ENCODE measurements at places on chromosomes 6 and 20.
A peak's percentile ranks its signal among the peaks of the same experiment; 100 is the strongest.

- DNase-seq, result no peak
Observed at GRCh38 chr6:117919775-117920729, 13.0 kb downstream of the SLC35F1 start.

DNA sequence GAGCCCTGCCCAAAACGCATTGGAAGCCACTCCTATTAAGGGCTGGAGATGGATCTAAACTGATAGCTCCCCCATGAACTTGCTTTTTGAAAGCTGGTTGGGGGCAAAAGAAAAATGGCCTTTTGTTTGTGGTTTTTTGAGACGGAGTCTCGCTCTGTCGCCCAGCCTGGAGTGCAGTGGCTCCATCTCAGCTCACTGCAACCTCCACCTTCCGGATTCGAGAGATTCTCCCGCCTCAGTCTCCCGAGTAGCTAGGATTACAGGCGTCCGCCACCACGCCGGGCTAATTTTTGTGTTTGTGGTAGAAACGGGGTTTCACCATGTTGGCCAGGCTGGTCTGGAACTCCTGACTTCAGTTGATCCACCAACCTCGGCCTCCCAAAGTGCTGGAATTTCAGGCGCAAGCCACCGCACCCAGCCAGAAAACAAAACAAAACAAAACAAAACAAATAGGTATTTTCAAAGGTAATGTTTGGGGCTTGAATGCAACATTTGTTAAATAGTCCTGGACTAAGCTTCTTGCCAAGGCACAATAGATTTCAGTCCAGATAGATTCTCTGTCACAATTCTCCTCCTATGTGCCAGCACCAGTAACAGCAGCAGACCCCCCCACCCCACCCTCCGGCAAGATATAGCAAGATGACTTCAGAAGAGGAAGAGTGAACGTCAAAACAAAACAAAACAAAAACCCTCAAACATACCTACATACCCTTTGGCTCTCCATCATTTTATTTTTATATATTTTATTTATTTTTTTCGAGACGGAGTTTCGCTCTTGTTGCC lies 26.5 kb upstream of the ABT1 start:
- DNase-seq, result no peak

DNA sequence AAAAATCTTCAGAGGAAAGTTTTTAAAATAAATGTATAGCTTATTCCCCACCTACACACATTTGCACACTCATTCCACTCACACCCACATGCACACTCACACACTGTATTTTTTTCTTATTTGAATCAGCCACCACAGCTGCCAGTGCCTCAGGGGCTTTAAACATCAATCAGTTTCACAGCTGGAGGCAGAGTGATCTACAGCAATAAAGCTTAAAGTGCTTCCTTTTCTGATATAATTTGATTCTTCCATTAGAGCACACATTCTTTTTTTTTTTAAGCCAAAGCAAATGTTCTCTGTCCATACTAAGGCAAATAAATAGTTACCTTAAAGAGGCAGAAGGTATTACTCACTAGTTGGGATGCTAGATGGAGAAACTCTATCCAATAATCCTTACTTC lies 498.8 kb upstream of the POU3F2 start:
- no peak for DNase-seq

GRCh38 chr20:37457921-37458320 lies 63.1 kb upstream of the NNAT start:
- DNase-seq, result no peak

GRCh38 chr6:90976341-90976740 lies 389.5 kb upstream of the MAP3K7 start:
- no peak for DNase-seq

GRCh38 chr6:159151266-159151855 lies 17.8 kb upstream of the FNDC1 start:
- no peak for DNase-seq

GRCh38 chr6:163651915-163652668 lies 237.6 kb downstream of the QKI start:
- no peak for DNase-seq

DNA sequence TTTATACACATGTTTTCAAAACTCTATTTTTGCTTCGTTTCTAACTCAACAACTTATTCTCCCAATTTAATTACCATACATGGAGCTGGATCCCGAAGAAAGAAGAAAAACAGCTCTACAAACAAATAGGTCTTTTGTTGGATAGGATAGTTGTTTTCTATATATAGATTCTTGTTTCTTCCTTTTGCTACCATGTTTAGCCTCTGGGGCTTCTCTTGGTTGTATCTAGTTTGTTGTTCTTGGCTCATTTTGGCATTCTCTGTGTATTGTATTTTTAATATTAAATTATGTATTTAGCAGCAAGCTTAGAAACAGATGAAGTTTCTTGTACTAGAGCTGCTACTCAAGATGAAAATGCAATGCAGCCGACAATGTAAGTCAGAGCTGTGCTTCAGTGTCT lies 60.9 kb downstream of the PLCB4 start:
- DNase-seq, result no peak

- DNase-seq, result peak; percentile 57
Observed at GRCh38 chr20:50226093-50226974, 35.7 kb downstream of the CEBPB start.

DNA sequence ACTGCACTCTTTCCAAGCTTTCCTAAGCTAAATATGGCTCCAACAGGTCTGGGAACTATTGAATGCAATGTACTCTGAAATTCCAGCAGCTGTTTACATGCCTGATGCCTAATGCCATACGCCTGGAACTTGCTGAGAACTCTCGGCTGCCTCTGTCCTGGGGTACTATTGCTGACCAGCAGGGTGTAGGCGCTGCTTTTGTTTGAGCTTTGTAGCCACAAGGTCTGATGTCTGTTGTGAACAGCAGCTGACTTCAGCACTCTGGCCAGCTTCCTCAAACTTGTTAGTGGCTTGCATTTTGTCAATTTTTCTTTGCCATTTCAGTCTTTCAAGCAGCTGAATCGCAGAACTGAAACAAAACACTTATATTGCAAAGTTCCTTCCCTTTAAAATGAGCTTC lies 26.7 kb downstream of the SAYSD1 start:
- no peak for DNase-seq

DNA sequence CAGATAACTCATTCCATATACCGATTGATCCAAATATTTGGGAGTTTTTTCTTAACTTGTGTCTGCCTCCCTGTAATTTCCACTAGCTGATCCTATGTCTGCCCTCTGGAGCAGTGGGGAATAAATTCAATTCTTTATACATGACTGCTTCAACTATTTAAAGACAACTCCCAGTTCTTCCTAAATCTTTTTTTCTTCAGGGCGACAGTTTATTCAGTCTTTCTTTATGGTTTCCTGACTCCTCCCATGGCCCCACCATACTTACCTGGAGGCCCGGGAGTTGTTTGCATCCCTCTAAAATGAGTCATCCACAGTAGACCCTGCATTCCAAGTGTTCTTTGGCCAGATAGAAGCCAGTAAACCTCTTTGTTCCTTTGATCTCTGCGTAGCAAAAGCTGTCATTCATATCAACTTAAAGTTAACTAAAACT lies 73.6 kb downstream of the LCA5 start:
- DNase-seq, result no peak

GRCh38 chr20:51387125-51387875 lies 155.2 kb downstream of the NFATC2 start:
- DNase-seq, result no peak

DNA sequence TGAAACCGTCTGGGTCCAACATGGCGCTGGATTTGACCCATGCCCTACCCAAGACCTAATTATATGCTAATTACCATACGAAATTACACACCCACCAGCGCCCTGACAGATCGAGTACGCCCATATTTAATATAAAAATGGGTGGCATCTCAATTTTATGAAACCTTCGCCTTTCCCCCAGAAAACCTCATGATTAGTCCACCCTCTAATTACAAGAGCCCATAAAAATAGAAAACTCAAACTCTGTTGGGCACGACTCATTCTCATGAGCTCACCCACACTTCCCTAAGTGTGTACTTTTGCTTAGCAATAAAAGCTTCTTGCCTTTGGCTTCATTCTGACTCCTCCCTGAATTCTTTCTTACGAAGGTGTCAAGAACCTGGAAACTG lies 136.4 kb downstream of the OR2B2 start:
- DNase-seq, result no peak

DNA sequence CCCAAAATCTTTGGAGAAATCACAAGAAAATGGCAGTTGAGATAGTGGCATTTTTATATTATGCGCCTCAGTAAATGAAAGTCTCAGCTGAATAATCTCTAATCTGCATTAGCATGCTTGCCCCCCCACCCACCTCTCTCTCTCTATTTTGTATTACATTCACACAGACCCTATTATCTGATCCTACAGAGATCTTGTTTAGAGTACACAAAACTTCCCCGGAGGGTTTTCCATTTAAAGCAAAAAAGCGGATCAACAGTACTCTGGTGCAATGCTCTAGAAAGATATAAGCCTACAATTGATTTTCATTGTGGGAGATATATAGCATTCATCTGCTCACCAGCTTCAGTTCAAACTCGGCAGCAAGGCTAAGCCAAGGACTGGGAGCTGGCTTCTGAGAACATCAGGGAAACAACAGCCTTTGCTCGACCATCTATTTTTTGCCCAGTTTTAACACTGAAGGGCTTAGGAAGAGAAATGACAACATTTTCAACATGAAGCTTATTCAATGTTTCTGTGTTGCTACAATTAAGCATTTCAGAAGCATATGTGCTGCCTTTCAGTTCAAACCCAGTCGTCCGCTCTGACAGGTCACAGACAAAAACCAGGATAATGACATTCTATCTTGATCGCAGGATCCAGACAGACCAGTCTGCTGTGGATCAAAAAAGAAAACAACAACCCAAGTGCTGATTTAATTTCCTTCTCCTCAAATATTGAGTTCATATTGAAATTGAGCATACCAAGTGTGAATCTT lies 137.6 kb upstream of the ATXN1 start:
- DNase-seq, result no peak

GRCh38 chr20:47317127-47317895 lies 39.2 kb downstream of the ZMYND8 start:
- DNase-seq, result peak; percentile 52

DNA sequence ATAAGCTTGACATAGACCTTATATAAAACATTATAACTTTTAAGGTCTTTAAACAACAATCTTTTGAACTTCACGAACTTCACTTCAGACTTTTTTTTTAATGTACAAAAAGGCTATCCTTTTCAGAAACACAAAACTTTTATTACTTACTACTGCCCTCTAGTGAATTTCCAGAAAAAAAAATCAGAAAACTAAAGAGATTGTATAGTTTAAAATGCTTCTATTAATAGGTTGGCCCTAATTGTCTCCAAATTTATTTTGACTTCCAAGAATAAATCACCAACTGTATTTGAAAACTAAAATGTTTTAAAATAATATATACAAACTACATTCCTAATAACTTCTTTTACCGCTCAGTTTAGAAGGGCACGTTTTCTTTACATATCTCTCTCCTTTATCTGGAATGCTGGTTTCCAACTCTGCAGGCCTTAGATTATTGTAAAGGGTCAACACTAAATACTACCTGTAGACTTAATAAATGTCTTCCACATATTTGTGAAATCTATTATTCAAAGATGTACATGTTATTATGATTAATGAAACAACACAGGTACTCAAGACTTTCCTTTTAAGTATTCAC lies 66.8 kb downstream of the LMBRD1 start:
- DNase-seq, result no peak

GRCh38 chr6:86856937-86857563 lies 80.3 kb upstream of the HTR1E start:
- no peak for DNase-seq

- DNase-seq, result no peak
Observed at GRCh38 chr6:35599761-35600658, 87.3 kb upstream of the TULP1 start.

DNA sequence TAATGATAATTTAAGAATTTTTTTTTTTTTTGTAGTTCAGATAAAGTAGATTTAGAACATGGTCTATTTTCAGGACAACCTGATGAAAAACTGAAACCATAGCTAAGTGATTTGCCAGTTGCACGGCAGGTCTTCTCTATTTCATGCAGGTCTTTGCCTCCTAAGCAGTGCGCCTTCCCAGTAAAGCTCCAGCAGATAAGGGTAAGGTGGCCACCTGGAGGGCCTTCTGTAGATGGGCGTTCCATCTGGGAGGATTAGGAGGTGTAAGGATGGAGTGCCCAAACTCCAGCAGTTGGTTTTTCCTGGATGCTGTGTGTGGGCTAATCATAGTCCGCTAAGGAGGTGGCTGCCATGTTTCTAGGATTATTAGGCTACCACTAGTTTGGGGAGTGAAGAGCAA lies 107.1 kb downstream of the ARID1B start:
- no peak for DNase-seq

DNA sequence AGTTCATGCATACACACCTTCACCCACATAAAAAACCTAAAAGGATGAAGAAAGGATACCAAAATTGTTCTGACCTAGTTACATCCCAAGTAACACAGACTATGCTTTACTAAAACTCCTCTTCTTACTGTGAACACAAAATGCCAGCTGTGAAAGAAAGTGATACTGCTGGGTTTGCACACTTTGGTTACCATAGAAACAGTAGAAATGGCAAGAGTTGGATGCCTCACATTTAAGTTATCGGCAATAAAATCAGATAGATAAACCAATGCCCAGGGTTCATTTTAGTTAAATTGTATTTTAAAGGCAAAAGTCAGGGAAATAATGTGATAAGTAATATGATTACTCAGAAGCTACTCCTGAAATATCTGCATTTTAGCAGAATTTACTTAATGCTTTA lies 161.9 kb downstream of the CDK19 start:
- no peak for DNase-seq

- no peak for DNase-seq
Observed at GRCh38 chr20:44068316-44069201, 118.4 kb downstream of the JPH2 start.

- DNase-seq, result no peak
Observed at GRCh38 chr6:149317644-149318571, at the start of gene TAB2. TAB2 (plus strand) TSS chr6:149317712; CDS start chr6:149369998, 52,286 bp downstream.

DNA sequence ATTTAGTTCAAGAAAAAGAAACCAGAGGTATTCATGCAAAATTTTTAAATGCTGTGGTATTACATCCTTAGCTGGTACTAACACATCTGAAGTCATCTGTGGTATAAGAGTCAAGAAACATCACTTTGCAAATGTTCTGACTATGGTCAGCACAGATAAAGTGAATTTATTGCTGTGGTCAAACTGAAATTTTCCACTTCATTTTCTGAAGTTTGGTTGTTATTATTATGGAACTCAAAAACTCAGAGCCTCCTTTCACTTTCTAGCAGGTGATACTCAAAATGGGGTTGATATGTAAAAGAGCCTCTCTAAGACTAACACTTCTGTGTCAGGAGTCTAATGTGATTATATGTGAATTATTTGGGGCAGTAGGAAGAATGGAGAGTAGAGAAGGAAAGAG lies 257.8 kb downstream of the RNGTT start:
- no peak for DNase-seq

GRCh38 chr20:63955281-63955826 lies 862 bp downstream of the UCKL1 start:
- DNase-seq, result no peak

- DNase-seq, result no peak
Observed at GRCh38 chr20:55530763-55531162, 474.6 kb downstream of the CBLN4 start.

- no peak for DNase-seq
Observed at GRCh38 chr6:82245376-82245775, 2.2 kb downstream of the IBTK start.

DNA sequence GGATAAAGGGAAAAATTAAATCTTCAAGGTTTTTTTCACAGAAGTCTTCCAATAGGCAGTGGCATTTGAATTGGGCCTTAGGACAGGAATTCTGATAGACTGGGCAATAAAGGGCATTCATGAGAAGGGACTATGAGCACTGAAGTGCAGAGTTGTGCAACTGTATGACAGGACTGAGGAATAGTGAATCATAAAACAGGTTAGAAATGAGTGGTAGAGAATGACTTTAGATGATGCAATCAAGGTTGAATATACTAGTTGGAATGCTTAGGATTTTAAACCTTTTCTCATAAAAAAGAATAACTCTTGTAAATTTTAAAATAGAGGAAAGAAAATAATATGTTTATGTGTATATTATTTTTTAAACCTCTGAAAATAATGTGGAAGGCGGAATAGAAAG lies 944.7 kb downstream of the PHF3 start:
- no peak for DNase-seq
